Bone marrow (tissue), 2 donors: ENCODE measurements at places on chromosomes 5 and 9.
A peak's percentile ranks its signal among the peaks of the same experiment; 100 is the strongest.

GRCh38 chr9:94577571-94577970, 16.1 kb downstream of the FBP2 start:
- no peak for DNase-seq

DNA sequence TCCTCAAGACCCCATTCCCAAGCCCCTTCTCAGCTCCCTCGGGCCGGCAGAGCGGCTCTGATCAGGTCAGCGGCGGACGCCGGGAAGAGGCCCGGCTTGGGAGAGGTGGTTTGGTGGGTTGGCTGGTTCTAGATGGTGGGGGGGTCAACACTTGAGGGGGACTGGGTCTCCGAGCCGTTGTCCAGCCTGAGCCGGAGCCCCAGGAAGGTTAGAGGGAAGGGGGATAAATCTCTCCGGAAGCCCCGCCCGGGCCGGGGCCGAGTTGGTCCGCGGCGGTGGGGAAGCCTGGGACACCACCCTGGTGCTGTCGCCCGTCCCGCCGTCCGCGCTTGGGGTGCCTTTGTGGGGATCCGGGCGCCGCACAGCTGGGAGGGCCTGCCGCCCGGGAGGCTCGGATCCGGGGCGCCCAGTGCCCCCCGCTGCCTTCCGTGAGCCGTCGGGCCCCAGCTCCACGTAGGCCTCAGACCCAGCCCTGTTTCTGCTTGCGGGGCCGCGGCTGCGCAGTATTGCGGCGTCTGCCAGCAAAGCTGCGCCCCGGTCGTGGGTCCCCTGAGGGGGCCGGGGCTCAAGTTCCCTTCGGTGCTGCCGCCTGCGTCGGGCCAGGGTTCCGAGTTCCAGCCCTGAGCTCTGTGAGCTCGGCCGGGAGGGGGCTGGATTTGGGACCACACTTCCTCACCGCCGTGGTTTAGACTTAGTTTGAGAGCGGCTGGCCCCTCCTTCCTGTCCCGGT, 542 bp upstream of the TRIM52 start:
- DNase-seq = no peak

GRCh38 chr9:113879318-113879717, 3.2 kb downstream of the ZNF618 start:
- no peak for DNase-seq

DNA sequence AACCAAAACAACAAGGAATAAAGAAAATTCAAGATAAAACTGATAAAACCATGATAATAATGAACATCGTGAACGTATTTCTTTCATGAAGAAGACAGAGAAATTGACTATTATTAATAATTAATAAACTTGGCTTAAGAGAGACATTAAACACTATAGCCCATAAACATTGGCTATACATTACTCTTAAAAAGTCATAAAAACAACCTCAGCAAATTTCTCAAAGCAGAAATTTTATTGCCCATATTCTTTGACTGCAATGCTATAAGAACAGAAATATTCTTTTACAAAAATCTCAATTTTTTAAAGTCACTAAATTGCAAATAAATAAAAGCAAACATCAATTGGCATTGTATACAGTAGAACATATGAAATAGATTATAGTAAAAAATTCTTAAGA, 42.5 kb downstream of the CSF2 start:
- no peak for DNase-seq

DNA sequence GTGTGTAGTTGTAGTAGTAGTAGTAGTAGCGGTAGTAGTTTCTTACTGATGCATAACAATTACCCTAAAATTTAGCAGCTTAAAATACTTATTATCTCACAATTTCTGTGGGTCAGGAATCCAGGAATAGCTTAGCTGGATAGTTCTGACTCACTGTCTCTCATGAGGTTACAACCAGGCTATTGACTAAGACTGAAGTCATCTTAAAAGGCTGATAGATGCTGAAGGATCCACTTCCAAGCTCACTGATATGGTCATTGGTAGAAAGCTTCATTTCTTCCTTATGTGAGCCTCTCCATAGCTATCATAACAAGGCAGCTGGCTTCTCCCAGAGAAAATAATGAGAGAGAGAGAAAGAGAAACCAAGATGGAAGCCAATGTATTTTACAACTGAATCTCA, 147.5 kb upstream of the FBXL17 start:
- no peak for DNase-seq

DNA sequence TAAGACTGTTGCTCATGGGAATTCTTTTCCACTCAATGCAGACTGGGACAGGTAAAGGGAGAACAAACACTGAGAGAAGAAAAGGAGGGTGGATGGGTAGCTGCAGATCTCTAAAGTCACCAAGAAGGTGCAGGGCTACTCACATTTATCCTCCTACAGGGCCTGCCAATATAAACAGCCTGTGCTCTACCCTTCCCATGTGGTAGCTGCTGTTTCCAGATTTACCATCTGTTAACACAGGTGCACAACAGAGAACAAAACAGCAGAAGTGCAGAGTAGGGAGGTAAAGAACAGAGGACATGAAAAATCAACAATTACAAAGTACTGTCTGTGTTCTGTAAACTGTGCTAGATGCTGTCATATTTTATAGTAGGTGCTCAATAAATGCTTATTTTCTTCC, 26.0 kb downstream of the JAKMIP2 start:
- DNase-seq = no peak

GRCh38 chr9:118009614-118010013, 305.4 kb downstream of the TLR4 start:
- DNase-seq = no peak

DNA sequence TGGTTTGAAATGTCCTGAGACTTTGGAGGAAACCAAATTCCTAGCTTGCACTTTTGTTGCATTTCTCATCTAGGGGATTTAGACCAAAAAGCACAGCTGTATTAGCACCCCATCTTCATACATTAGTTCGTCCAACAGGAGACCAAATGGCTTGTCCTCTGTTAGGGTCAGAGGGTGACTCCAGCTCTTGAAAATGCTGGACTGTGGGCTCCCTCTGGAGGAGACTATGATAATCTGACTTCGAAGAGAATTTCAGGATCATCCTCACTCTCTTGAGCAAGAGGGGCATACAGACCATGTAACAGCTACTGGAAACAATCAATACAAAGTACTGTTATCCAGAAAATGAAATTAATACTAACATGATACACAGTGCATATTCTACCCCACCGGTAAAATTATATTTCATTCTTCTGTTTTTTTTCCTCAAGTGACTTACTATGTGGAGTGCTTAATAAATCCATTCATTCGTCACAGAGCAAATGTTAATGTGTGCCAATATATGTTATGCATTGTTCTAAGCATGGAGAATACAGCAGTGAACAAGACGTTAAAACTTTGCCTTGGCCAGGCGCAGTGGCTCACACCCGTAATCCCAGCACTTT, 63.7 kb upstream of the PPP2CA start:
- DNase-seq = peak; percentile 68

GRCh38 chr5:139880416-139881142, 85.0 kb downstream of the PSD2 start:
- no peak for DNase-seq

GRCh38 chr5:42422656-42423280, 471 bp upstream of the GHR start:
- DNase-seq = no peak

DNA sequence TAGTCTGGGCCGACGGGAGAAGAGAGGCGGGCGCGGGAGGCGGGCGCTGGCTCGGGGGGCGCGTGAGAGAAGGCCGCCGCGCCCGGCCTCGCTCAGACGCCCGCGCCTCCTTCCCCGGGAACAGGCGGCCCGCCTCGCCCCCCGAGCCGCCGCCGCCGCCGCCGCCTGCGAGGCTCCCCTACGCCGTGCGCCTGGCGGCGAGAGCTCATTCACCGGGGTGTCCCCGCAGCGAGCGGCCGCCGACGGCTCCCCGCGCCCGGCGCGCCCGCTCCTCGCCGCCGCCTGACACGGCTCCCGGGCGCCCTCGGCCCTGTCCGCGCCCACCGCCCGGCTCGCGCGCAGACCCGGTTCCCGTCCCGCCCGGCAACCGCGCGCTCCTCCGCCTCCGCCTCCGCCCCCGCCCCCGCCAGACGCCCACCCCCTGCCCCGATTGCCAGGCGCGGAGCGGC, at the start of gene GNAQ:
Gene GNAQ (minus strand): TSS at position 368 of the 449 bp plus-strand sequence. CDS start 576 bp downstream, outside the sequence.
- no peak for DNase-seq

DNA sequence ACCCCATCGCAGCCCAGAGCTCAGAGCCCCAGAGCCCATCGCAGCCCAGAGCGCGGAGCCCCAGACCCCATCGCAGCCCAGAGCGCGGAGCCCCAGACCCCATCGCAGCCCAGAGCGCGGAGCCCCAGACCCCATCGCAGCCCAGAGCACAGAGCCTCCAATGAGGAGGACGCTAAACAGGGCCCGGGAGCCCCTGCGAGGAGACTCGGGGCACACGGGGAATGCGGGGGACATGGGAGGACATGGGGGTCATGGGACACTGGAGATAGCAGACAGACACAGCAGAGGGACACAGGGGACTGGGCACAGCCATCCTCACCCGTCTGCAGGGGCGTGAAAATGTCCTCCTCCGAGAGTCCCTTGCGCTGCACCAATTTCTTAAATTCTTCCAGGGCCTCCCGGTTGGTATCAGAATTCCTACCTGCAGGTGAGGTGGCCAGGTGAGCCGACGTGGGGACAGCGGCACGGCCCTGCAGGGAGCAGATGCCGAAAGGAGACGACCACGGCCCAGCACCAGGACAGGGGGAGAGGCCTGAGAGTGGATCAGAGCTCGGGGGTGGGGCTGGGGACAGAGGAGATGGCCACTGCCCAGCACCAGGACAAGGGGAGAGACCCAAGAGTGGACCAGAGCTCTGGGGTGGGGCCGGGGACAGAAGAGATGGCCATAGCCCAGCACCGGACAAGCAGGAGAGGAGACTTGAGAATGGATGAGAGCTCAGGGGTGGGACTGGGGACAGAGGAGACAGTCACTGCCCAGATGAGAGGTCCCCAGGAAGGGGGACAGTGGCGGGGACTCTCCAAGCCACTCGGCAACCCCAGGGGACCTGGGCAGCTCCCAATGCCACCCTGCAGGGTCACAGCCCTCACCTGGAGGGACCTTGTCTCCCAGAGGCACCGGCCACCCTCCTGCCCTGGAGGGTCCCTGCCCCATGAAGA, 2.8 kb downstream of the OBP2B start:
- no peak for DNase-seq

- no peak for DNase-seq
These were observed 8.9 kb downstream of the CDC42SE2 start for GRCh38 chr5:131272724-131273123.

- no peak for DNase-seq
These were observed 259.7 kb upstream of the ZNF608 start for GRCh38 chr5:125006011-125006685.

DNA sequence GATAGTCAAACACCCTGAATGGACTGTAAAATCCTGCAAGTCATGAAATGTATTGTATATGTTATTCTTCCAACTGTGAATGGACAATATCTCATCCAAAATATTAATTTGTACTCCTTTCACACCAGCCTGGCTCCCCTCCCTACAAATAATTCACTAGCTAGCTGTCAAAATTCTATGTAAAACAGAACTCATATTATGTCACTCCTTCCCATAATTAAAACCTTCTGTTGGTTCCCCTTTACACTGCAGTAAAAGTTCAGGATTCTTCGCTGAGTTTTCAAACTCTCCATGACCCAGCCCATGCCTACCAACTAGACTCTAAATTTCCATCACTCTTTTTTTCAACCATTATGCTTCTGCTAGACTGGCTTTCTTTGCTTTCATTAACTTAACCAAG, 857.1 kb downstream of the TAF11L14 start:
- no peak for DNase-seq

DNA sequence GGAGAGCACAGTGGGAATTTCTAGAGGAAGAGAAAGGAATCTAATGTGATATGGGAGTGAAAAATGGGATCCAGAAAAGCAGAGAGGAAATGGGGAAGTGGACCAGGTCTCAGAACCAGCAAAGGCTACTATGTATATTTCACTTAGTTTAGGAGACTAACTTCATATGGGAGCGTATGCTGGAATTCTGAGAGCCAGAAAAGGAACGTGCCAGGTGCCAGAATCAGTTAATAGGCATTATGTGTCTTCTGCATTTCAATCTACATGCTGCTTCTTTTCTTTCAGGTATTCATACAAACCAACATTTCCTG, 28.5 kb upstream of the IFNA14 start:
- DNase-seq = no peak

- DNase-seq = no peak
These were observed 74.4 kb downstream of the TRIO start for GRCh38 chr5:14217587-14217986.

GRCh38 chr9:70561111-70561510, 146.7 kb upstream of the KLF9 start:
- no peak for DNase-seq

DNA sequence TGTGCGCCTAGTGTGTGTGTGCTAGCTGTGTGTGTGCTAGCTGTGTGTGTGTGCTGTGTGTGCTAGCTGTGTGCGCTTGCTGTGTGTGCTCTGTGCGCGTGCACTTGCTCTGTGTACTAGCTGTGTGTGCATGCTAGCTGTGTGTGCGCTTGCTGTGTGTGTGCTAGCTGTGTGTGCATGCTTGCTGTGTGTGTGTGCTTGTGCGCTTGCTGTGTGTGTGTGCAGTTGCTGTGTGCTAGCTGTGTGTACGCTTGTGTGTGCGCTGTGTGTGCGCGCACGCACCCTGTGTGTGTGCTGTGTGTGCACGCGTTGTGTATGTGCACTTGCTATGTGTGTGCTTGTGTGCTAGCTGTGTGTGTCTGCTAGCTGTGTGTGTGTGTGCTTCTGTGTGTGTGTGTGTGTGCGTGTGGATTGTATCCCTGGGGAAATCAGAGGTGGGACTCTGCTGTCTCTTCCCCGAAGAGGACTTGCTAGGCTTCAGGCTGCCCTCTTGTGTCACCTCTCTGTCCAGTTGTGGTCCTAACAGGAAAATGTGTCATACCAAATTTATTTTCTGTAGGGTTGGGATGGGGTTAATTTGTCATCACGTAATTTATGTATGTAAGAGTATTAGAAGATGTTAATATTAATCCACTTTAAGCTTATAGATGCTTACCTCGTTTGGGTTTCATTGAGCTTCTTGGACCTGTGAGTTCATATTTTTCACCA, 38.9 kb downstream of the TPPP start:
- DNase-seq = no peak

- no peak for DNase-seq
These were observed 14.3 kb downstream of the ERMP1 start for GRCh38 chr9:5818424-5819142.

- DNase-seq = no peak
These were observed 247.4 kb downstream of the ARL15 start for GRCh38 chr5:54062958-54063357.

DNA sequence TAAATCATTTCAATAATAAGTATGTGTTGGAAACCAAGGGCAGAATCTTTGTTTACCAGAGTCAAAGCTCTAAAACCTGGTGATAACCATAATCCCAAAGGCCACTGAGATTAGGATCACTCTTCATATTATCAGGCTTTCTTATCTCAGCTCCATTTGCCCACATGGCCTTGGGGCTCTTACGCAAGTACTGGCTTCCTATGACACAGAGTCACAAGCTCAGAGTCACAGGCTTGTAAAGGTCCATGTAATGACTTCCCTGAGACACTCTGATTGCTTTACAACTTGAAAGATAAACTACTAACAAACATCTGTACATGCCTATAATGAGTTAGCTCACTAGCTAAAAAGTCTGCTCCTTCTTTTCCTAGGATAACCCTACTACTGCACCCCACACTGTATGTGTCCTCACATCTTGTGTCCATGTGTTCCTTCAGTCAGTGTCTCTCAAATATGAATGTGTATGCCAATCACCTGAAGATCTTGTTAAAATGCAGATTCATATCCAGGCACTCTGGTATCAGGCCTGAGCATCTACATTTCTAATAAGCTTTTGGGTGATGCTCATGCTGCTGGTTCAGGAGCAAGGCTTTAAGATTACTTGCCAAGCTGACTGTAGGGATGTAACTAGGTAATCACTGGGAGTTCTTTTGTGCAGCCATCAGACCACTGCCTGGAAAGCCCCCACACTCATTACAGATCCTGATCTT, 28.4 kb downstream of the SEMA6A start:
- no peak for DNase-seq
